ENCODE measurements at places on chromosomes 5 and 9.

GRCh38 chr9:86754581-86755560, 192.4 kb downstream of the GAS1 start:
- DNase-seq = no peak

- no peak for DNase-seq
These were observed 17.3 kb upstream of the TGFBI start for GRCh38 chr5:136011414-136012001.

GRCh38 chr5:67496051-67496450, 299.5 kb upstream of the CD180 start:
- DNase-seq = no peak

DNA sequence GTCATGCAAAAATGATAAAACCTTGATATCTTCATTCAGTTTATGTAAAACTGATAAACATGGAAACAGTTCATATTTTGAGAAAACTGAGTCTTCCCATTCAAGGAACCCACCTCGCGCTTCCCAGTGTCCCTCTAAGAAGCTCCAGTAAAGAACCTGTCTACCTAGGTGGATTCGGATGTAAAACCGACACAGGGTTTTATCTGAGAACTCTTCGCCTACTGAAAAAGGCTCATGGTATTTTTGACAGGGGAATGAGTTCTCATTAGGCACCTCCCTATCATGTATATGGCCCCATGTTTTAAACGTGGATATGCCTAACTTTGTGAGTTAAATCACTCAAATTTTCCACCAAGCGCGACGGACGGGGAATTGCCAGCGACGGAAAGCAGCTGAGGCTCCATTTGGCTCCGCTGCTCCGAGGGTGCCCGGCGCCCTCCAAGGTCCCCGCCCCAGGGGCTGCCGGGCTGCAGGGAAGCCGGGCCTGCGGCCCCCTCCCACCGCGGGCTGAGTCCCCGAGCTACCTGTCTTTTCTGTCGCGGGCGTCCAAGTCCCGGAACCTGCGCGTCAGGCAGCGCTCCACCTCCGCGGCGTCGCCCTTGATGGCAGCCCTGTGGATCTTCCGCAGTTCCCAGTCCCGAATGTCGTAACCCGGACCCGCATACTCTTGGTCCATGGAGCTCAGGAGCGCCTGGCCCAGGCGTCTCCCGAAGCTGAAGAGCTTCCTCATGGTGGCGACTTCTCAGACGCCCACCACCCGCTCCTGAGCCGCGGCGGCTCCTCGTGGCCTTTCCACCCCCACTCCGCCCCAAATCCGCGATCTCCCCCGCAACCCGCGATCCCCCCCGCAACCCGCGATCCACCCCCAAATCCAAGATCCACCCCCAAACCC, 594 bp downstream of the ANKRD18A start:
- DNase-seq = no peak

- no peak for DNase-seq
These were observed 1.6 kb downstream of the NR2F1 start for GRCh38 chr5:93584596-93585040.

- no peak for DNase-seq
These were observed 1.6 kb downstream of the CCNJL start for GRCh38 chr5:160310552-160311295.

GRCh38 chr5:64768358-64769312, at the start of the genes CWC27 and SREK1IP1:
Gene CWC27 (plus strand): TSS chr5:64768930. CDS start chr5:64769147, 217 bp downstream.
Gene SREK1IP1 (minus strand): TSS chr5:64768691. CDS start chr5:64768517, 174 bp downstream.
- DNase-seq = peak; percentile 86

- DNase-seq = no peak
These were observed 60.6 kb downstream of the IPO11 start for GRCh38 chr5:62473209-62473608.

DNA sequence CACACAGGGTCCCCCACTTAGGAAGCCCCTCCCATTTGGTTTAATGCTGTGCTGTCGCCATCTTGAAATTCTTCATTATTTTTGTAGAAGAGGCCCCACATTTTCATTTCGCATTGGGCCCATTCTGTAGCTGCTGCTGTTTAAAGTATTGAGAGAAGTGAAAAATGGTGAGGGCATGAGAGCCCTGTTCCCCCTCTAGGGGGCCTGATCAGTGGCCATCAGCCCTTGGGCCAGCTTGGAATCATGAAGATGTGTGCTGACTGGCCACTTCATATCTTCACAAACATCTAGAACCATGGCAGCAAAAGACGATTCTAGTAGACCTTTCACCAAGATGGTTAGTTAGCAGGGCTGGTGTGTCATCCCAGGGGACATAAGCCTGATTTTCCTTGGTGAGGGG, 3.3 kb downstream of the TMEM268 start:
- DNase-seq = no peak

DNA sequence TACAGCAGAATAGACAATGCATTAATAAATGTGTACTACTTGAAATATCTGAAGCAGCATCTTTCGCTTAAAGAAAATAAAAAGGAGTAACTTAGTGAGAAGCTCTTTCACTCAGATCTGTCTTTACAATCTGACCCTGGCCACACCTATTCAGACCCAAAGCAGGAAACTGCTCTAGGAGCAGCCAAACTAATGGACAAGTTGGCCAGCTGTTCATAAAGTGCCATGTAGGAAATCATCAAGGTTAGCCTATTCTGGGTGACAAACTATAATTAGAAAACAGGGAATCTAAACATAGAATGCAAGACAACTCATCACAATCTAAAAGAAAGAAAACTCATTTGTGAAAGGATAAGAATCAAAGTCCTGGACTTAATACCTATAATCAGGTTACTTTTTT, 101.3 kb downstream of the AGTPBP1 start:
- no peak for DNase-seq

DNA sequence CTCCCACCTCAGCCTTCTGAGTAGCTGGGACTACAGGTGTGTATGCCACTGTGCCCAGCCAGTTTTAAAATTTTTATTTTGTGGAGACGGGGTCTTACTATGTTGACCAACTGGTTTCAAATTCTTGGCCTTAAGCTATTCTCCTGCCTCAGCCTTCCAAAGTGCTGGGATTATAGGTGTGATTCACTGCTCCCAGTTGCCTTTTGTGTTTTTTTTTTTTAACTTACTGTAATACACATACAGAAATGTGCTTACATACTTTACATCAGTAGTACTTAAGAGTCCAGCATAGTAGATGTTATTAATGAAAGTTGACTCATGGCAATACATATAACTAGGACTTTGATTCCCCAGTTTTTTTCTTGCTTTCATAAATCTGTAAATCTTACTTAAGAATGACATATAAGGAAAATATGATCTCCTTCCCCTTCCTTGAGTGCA, 4.7 kb downstream of the MAN2A1 start:
- DNase-seq = no peak

- DNase-seq = no peak
These were observed 14.7 kb upstream of the OSMR start for GRCh38 chr5:38831117-38831516.

DNA sequence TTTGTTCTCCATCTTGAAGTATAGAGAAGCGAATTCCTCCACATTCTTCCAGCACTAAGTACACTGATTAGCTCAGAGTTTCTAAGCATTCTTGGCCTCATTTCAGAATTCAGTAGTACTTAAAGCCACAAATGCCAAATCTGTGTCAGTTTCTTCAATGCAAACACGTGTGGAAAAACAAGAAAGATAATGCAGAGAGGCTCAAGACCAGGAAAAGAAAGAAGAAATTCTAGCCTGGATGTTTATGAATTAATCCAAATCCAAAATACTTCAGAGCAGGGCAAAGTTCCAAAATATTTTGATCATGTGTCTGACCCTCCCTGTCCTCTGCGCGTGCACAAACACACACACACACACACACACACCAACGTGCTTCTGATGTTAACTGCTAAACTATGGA, 457.6 kb downstream of the SLCO4C1 start:
- no peak for DNase-seq

DNA sequence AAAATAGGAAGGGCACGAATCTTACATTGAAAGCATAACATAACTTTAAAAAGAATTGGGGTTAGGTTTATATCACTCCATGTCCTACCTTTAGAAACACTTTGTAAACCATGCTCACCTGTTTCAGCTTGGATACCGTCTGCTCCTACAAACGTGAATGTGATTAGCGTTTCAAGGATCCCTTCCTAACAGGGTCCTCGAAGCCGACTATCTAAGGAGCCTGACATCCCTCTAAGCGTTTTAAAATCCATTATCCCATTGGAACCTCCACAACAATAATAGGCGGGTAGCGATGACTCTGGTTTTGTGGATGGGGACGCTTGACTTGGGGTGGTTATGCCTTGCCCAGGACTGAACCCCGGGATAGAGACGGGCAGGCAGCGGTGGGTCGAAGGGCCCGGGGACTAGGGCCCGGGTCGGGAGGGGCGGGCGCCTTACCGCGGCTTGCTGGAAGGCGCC, 937 bp downstream of the SVEP1 start:
- DNase-seq = no peak

- peak; percentile 68 for DNase-seq
These were observed 1.0 kb downstream of the ANKH start for GRCh38 chr5:14870337-14871213.

DNA sequence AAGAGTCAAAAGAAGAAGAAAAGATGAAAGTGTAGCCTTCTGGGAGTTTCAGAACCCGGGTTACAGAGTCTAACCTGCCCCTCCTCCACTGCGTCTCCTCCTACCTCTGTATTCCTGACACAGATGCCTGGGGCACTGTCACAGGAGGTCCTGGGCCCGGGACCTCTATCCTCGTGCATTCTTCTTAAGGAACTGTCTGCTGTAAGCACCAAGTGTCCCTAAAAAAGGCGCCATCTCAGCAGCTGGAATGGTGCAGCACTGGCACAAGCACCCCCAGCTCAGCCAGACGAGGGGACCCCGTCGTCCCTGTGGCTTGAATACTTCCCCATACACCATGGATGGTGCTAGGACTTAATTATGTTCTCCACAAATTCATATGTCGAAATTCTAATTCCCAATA, 35.8 kb upstream of the MVB12B start:
- DNase-seq = no peak

DNA sequence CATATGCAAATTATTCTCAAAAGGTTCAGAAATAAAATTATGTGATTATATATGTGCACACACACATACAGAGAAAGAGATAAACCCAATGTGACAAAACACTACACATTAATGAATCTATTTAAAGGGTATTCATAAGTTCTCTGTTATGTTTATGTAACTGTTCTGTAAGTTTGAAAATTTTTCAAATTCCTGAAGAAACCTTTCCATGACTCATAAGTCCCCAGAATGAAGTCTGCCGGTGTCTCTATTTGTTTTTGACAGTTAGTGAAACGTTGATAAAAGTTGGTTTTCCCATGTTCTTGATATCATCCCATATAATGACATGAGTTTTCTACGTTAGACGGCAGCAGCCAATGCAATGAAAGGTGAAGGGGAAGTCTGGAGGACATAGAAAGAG, 199.5 kb upstream of the PUM3 start:
- no peak for DNase-seq

GRCh38 chr9:5945112-5945511, 54.4 kb downstream of the MLANA start:
- DNase-seq = no peak

DNA sequence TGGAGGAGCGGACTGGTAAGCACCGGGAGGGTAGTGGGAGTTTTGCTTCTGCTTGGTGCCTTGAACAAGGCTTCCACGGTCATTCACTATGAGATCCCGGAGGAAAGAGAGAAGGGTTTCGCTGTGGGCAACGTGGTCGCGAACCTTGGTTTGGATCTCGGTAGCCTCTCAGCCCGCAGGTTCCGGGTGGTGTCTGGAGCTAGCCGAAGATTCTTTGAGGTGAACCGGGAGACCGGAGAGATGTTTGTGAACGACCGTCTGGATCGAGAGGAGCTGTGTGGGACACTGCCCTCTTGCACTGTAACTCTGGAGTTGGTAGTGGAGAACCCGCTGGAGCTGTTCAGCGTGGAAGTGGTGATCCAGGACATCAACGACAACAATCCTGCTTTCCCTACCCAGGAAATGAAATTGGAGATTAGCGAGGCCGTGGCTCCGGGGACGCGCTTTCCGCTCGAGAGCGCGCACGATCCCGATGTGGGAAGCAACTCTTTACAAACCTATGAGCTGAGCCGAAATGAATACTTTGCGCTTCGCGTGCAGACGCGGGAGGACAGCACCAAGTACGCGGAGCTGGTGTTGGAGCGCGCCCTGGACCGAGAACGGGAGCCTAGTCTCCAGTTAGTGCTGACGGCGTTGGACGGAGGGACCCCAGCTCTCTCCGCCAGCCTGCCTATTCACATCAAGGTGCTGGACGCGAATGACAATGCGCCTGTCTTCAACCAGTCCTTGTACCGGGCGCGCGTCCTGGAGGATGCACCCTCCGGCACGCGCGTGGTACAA, 556 bp downstream of the PCDHGC3 start:
- DNase-seq = peak; percentile 78

- no peak for DNase-seq
These were observed 153.9 kb downstream of the CSNK1G3 start for GRCh38 chr5:123665822-123666371.

DNA sequence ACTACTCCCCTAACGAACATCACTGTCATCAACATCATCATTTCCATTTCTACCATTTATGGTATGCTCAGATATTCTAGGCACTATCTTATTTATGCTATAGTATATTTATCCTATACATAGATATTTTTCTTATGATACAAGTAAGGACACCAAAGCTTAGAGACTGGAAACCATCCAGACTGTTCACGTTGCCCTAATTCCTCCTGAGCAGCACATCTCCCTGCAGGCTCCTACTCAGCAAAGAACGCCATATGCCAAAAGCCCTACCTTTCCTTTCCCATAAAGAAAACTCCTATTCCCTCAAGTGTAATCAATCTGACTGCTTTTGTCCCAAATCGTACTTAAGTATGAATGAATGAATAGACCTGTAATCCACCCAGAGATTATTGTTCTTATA, 247.0 kb downstream of the PRELID2 start:
- no peak for DNase-seq

GRCh38 chr9:111599955-111600343, 502 bp upstream of the PTGR1 start:
- DNase-seq = no peak

GRCh38 chr5:173884402-173885053, 3.6 kb upstream of the CPEB4 start:
- DNase-seq = no peak

DNA sequence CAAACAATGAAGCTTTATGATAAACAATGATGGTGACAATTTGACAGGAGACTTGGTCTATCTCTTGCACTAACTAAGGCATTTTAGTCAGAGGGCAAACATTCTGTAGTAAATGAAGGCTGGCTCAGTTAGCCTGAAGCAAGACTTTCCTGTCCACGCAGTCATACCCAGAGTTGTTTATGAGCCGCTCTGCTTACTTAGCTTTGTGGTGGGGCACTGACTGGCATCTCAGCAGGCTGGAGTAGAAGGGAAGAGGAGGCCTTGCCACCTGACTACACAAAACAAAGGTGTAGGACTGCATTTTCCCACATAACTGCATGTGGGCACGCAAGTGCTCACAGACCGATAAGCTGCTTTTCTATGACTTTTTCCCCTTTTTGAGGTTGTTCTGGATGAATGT, 133.7 kb upstream of the EPB41L4A start:
- no peak for DNase-seq

All from sciatic nerve (tissue), 2 donors.